ENCODE measurements at places on chromosomes 5 and 9. TPM values are rescaled to one million over a fixed set of nuclear protein-coding genes. Genes with fewer than 3 reads are reported as not detected.

The APBA1 gene
- not detected for polyA plus RNA-seq

- no peaks in the 10 kb centered on the region for H3K36me3 ChIP-seq
- H3K4me3 ChIP-seq, result no peak overlapping the region
- no peaks in the 10 kb centered on the region for H3K27me3 ChIP-seq
- no peak for DNase-seq
Observed at GRCh38 chr5:55620766-55621160, 86.0 kb upstream of the PLPP1 start.

The SMIM3 gene
- polyA plus RNA-seq, result 12.8 TPM

The RETREG1 gene
- polyA plus RNA-seq, result 6.7 TPM

The MCIDAS gene
- polyA plus RNA-seq, result not detected

DNA sequence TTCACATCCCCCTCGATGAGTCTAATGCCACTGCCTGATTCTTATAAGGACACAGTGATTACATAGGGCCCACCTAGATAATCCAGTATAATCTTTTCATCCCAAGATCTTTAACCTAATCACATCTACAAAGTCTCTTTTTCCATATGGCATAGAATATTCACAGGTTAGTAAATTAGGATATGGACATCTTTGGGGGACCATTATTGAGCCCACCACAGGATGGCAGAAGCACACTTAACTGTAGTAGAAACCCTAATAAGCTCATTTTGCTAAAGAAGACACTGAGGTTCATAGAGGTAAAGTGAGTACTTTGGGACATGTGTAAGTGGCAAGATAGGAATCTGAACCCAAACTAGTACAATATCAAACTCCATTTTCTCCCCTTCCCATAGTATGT is 38.9 kb downstream of the ASTN2 start:
- no peaks in the 10 kb centered on the region for H3K36me3 ChIP-seq
- no peaks in the 10 kb centered on the region for H3K4me1 ChIP-seq
- no peak overlapping the region for H3K27ac ChIP-seq

DNA sequence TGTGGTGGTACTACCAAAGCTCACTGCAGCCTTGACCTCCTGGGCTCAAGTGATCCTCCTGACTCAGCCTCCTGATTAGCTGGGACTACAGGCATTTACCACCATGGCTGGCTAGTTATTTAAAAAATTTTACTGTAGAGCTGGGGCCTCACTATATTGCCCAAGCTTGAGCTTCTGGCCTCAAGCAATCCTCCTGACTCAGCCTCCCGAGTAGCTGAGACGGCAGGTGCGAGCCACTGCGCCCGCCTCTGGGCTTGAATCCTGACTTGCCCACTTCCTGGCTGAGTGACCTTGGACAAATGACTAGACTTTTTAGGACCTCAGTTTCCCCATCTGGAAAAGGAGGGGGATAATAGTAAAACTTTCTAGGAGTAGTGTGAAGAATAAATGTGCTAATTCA is 32.1 kb downstream of the NCS1 start:
- H3K36me3 ChIP-seq, result no peaks in the 10 kb centered on the region
- H3K27ac ChIP-seq, result no peak overlapping the region
- H3K4me1 ChIP-seq, result no peaks in the 10 kb centered on the region
- no peak overlapping the region for H3K4me3 ChIP-seq
- no peak for DNase-seq

DNA sequence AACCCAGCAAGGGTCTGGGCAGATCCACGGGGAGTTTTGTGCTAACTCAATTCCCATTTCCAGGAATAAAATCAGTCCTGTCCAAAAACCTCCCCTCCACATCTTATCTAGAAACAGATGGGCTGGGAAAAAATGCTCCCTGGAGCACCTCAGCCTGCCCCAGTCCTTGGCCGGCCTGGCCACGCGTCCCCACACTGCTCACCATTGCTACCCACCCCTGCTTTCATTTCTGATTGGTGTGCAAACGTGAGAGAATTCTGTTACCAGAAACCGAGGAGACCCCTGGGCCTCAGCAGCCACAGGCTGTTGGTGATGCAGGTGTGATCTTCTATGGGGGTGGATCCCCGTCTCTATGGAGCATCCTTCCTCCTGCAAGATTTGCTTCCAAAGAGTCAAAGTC is 38.0 kb upstream of the OLFM1 start:
- no peak overlapping the region for H3K4me3 ChIP-seq
- H3K27ac ChIP-seq, result no peak overlapping the region
- H3K4me1 ChIP-seq, result peaks cover 5% of the 10 kb centered on the region
- no peaks in the 10 kb centered on the region for H3K36me3 ChIP-seq
- no peaks in the 10 kb centered on the region for H3K27me3 ChIP-seq

DNA sequence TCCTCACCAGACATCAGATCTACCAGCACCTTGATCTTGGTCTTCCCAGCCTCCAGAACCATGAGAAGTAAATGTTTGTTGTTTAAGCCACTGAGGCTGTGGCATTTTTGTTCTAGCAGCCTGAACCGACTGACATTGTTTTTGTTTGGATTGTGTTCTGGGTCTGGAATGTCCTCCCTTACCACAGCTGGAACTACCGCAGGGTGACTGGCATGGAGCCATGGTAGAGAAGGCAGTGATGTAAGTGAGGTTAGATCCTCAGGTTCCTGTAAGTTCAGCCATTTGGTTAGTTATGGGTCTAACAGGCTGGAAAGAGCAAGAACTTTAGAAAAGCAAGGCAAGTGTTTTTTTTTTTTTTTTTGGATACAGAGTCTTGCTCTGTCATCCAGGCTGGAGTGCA is 209.3 kb downstream of the DAB2IP start:
- no peak overlapping the region for H3K4me3 ChIP-seq
- H3K36me3 ChIP-seq, result no peaks in the 10 kb centered on the region

- H3K4me3 ChIP-seq, result no peak overlapping the region
- DNase-seq, result no peak
- no peak overlapping the region for H3K27ac ChIP-seq
- H3K4me1 ChIP-seq, result no peaks in the 10 kb centered on the region
Observed at GRCh38 chr5:69288069-69288468, 44.5 kb downstream of the CCDC125 start.

- no peak overlapping the region for H3K4me3 ChIP-seq
- H3K36me3 ChIP-seq, result peaks cover 8% of the 10 kb centered on the region
- H3K27me3 ChIP-seq, result no peaks in the 10 kb centered on the region
- no peaks in the 10 kb centered on the region for H3K4me1 ChIP-seq
- no peak for DNase-seq
Observed at GRCh38 chr5:78009937-78010527, 233.9 kb upstream of the TBCA start.

GRCh38 chr5:111997308-111997707 is 240.3 kb upstream of the NREP start:
- no peak overlapping the region for H3K4me3 ChIP-seq
- H3K36me3 ChIP-seq, result no peaks in the 10 kb centered on the region

The CMBL gene
- polyA plus RNA-seq, result 13.6 TPM

GRCh38 chr5:99590806-99591205 is 662.0 kb upstream of the CHD1 start:
- H3K4me1 ChIP-seq, result no peaks in the 10 kb centered on the region
- H3K4me3 ChIP-seq, result no peak overlapping the region
- H3K27me3 ChIP-seq, result no peaks in the 10 kb centered on the region
- no peaks in the 10 kb centered on the region for H3K36me3 ChIP-seq

DNA sequence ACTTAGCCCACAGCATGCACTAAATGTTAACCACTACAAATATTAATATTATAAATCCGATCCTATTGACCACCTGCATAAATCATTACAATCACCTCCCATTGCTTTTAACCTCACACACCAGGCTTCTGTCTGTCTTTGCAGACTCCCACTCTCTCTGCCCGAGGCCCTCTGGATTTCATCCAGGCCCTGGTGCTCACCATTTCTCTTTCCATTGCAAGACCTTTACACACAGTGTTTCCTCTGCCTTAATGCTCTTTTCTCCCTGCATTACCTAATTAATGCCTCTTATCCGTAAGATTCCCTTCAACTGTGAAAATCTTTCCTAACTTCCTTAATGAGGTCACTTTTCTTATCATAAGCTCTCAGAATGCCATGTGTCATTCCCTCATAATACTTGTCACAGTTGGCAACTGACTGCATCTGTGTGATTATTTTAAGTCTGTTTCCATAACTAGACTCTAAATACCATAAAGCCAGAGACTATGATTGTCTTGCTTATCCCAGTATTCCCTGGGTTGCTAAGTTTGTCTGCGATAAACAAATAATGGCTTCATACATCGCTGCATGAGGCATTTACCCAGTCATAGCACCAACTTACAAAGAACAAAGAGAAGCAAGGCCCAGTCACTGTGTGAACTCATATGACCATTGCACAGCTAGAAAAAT is 155.1 kb downstream of the CCDC192 start:
- H3K4me3 ChIP-seq, result no peak overlapping the region
- H3K4me1 ChIP-seq, result no peaks in the 10 kb centered on the region
- no peaks in the 10 kb centered on the region for H3K27me3 ChIP-seq

DNA sequence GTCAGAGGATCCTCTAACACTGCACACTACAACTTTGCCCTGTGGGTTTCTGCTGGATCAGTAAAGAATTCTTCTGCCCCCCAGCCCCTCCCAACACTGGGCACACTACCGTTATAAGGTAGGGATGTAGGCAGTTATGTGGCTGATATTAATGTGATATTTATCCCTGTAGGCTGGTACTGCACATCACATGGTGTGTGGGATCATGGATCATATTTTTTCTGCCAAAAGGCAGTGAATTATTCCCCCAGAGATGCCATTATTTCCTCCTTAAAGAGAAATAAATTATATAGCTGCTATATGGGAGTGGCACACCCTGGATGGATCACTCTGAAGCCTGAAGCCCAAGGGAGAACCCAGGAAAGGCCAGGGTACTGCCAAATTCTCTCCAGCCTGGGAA is 69.5 kb downstream of the SV2C start:
- no peak overlapping the region for H3K27ac ChIP-seq
- no peaks in the 10 kb centered on the region for H3K36me3 ChIP-seq
- H3K4me3 ChIP-seq, result no peak overlapping the region
- H3K27me3 ChIP-seq, result no peaks in the 10 kb centered on the region
- H3K4me1 ChIP-seq, result no peaks in the 10 kb centered on the region

DNA sequence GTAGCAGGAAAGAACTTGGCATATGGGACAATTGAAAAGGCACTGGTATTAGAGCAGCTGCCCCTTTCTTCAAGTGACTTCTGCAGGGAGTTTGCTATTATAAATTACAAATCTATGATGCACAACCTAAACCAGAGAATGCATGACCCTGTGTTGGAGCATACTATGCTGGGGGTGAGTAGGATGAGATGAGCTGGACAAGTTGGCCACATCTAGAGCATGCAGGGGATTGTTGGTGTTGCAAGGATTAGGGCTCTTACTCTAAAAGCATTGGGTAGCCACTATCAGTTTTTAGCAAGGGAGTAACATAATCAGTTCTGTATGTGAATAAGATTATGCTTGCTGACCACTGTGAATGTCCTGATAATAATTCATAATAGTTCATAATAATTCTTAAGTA is 186.7 kb downstream of the KIAA0825 start:
- no peaks in the 10 kb centered on the region for H3K36me3 ChIP-seq
- no peak overlapping the region for H3K27ac ChIP-seq
- no peak for DNase-seq
- no peaks in the 10 kb centered on the region for H3K27me3 ChIP-seq
- H3K4me1 ChIP-seq, result no peaks in the 10 kb centered on the region

DNA sequence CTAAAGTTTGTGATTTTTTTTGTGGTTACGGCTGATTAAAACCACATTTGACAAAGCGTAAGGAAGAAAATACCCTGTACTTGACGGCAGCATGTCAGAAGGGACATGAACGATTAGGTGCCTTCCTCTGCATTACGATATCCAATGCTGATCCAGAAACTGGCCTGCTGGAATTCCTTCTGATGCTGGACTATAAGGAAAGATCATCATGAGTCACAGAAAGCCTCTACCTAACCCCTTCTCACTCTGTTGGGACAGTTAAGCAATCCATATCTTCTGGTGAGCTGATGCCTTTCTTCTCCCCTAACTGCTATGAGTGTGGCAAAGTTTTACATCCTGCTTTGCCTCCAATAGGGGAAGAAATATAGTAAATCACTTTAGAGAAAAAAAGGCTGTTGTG is 78.4 kb upstream of the PAPPA start:
- H3K36me3 ChIP-seq, result no peaks in the 10 kb centered on the region
- no peaks in the 10 kb centered on the region for H3K4me1 ChIP-seq
- H3K4me3 ChIP-seq, result no peak overlapping the region
- H3K27me3 ChIP-seq, result no peaks in the 10 kb centered on the region
- DNase-seq, result no peak

DNA sequence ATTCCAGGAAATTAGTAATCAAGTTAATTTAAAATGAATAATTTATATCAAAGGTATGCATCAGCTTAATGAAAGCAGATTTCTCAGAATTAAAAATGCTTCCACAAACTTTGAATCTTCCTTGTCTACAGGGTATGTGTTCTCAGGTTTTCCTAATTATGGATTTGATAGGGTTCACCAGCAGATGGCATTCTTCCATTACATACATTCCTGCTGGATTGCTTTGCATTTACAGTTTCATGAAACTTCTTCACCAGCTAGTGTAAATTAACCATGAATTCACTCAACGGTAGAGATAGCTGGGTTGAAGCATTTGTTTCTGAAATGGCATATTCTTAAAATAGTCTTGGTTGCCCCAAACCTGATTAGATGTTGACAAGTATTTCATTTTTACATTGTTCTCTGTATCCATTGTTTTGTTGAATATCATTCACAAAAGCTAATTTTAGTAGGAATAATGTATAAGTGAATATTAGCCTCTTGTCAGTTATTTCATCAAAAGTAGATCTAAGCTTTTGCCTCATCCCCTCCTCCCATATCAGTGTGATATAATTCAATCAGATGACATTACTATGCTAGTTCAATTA is 68.7 kb upstream of the WDR41 start:
- H3K4me3 ChIP-seq, result no peak overlapping the region
- DNase-seq, result peak; percentile 48
- no peak overlapping the region for H3K27ac ChIP-seq
- no peaks in the 10 kb centered on the region for H3K27me3 ChIP-seq

DNA sequence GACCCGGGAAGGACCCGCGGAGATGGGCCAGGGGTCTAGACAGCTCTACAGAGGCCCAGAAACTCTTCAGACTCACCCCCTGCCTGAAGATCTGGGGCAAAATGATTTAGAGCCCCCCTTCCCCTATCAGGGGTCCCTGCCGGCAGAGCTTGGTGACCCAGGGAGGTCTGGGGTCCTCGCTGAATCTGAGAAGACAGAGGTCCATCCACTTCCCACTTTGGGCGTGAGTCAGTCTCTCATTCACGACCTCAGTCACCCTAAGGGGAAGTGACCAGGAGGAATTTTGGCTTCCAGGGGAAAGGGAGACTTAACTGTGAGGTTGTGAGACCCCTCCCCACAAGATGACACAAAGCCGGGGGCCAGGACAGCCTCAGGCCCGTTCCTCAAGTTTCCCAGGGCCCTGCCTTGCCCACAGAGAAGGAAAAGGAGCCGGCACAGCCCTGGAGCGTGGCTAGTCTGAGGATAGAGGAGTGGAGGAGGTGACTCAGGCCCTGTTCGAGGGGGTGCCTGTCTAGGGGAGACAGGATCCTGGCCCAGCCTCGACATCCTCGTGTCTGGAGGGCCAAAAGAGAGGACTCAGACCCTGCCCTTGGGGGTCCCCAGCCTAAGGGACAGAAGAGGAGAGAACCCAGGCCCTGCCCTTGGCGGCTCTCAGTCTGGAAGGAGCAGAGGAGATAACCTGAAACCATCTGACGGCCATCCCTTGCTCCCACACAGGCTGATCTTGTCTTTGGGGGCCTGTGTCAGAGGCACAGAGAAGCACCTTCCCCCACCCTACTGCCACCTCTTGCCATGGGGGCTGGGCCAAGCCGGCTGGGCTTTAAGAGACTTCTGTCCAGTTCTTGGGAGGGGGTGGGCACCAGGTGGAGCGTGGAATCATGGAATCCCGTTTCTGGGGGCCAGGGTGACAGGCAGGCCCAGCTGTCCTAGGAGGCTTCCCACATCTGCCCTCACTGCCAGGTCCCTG is 889 bp downstream of the PDLIM4 start:
- H3K36me3 ChIP-seq, result no peaks in the 10 kb centered on the region
- no peak overlapping the region for H3K27ac ChIP-seq
- H3K27me3 ChIP-seq, result peaks cover 7% of the 10 kb centered on the region
- no peak for DNase-seq
- H3K4me3 ChIP-seq, result no peak overlapping the region
